ENCODE measurements at places on chromosomes 3 and 15. TPM values are rescaled to one million over a fixed set of nuclear protein-coding genes. Genes with fewer than 3 reads are reported as not detected.

Gene SENP5
- 41.8 TPM for total RNA-seq

Gene MASP1
- 24.3 TPM for total RNA-seq

DNA sequence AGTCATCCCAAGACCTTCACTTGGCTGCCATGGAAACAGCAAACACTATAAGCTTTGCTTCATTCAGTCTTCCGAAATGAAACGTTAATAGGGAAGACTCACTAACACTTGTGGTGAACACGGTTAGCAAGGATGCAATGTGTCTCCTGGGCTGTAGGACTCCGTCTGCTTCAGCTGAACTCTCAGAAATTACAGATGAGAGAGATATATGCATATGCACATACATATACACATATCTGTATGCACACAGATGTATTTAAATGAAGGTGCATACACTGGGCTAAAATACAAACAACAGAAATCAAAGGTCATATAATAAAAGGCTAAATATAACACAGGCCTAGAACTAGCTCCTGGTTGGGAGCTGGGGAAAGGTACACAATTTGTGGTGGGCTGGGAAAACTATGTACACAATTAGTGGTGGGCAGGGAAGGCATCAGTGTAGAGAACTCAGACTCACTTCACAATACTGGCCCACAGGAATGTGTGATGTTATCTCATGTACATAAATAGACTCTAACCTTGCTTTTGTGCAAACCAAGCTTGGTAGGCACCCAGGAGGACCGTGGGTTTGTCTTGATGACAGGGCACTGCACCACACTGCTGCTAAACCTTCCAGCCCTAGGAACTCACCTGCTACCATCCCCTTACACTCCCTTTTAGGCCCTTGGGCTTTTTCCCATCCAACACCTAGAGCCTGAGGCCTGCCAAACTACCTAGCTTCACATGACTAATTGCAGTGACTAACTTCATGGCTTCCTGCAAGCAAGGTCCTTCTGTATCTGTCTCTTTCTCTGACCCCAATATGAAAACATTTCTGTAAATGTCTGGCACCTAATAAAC, 873.1 kb downstream of the NSUN3 start:
- DNase-seq: peak; percentile 4
- no peak overlapping the region for H3K27ac ChIP-seq
- no peaks in the 10 kb centered on the region for H3K27me3 ChIP-seq
- no peaks in the 10 kb centered on the region for H3K4me1 ChIP-seq

- H3K4me1 ChIP-seq: no peaks in the 10 kb centered on the region
- DNase-seq: no peak
- H3K4me3 ChIP-seq: no peak overlapping the region
- peaks cover 9% of the 10 kb centered on the region for H3K36me3 ChIP-seq
Observed at GRCh38 chr15:89586651-89587050, 11.4 kb downstream of the TICRR start.

DNA sequence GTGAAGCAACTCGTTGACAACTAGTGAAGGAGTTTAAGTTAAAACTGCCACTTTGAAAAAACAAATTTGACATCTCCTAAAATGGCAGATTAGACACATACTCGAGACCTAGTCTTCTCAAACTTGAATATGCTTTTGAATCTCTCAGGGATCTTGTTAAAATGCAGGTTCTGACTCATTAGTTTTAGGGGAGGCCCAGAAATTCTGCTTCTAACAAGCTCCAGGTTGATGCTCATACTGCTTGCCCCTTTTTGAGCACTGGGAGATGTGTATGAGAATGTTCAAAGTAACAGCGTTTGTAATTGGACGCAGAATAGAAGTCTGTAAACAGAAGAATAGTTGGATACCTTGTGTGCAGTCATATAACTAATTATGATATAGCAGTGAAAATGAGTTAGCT, 1.6 kb downstream of the C3orf38 start:
- peaks cover 15% of the 10 kb centered on the region for H3K4me1 ChIP-seq
- no peak overlapping the region for H3K27ac ChIP-seq
- DNase-seq: no peak
- peak overlapping the region; percentile 93 for H3K4me3 ChIP-seq
- H3K36me3 ChIP-seq: peaks cover 11% of the 10 kb centered on the region
- H3K27me3 ChIP-seq: no peaks in the 10 kb centered on the region

Gene MEX3B
- total RNA-seq: 8.8 TPM

GRCh38 chr3:196712514-196713413, 587 bp downstream of the PIGX start:
- peak overlapping the region; percentile 94 for H3K27ac ChIP-seq
- peak; percentile 85 for DNase-seq
- H3K4me3 ChIP-seq: peak overlapping the region; percentile 98
- H3K27me3 ChIP-seq: no peaks in the 10 kb centered on the region
- no peaks in the 10 kb centered on the region for H3K36me3 ChIP-seq

Gene ZMYND10
- 54.1 TPM for total RNA-seq

DNA sequence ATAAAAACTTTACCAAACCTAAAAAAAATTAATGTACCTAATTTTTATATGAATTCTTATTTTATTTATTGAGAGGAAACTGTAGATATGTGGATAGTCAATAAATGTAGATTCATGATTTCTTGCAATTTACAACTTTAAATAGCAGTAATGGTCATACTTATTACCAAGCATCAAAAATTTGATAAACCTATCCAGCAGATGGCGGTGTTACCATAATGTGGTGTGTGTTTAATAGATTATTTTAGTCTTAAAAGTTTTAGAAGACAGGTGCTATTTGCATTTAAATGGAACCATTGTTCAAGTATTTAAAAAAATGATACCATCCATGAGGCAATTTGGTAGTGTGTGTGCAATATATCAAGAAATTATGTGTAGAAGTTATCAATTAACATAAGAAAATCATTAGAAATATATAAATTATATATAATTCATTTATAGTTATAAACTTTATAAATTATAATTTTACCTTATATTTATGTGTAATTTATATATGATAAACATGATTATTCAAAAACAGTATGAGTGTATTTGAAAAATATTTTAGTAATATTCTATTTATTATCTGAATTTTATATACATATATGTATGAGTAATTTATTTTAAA, 176.0 kb upstream of the BCHE start:
- no peak overlapping the region for H3K27ac ChIP-seq
- H3K4me1 ChIP-seq: no peaks in the 10 kb centered on the region
- H3K36me3 ChIP-seq: no peaks in the 10 kb centered on the region
- no peaks in the 10 kb centered on the region for H3K27me3 ChIP-seq
- peak; percentile 11 for DNase-seq
- H3K4me3 ChIP-seq: no peak overlapping the region

GRCh38 chr3:4029135-4029534, 229.9 kb downstream of the LRRN1 start:
- H3K4me3 ChIP-seq: no peak overlapping the region
- no peaks in the 10 kb centered on the region for H3K27me3 ChIP-seq
- no peaks in the 10 kb centered on the region for H3K36me3 ChIP-seq
- DNase-seq: no peak
- no peaks in the 10 kb centered on the region for H3K4me1 ChIP-seq

- H3K36me3 ChIP-seq: no peaks in the 10 kb centered on the region
- DNase-seq: no peak
- no peaks in the 10 kb centered on the region for H3K4me1 ChIP-seq
- no peaks in the 10 kb centered on the region for H3K27me3 ChIP-seq
- no peak overlapping the region for H3K4me3 ChIP-seq
Observed at GRCh38 chr3:16587047-16587680, 18.1 kb downstream of the DAZL start.

Gene CFAP44
- 33.1 TPM for total RNA-seq

DNA sequence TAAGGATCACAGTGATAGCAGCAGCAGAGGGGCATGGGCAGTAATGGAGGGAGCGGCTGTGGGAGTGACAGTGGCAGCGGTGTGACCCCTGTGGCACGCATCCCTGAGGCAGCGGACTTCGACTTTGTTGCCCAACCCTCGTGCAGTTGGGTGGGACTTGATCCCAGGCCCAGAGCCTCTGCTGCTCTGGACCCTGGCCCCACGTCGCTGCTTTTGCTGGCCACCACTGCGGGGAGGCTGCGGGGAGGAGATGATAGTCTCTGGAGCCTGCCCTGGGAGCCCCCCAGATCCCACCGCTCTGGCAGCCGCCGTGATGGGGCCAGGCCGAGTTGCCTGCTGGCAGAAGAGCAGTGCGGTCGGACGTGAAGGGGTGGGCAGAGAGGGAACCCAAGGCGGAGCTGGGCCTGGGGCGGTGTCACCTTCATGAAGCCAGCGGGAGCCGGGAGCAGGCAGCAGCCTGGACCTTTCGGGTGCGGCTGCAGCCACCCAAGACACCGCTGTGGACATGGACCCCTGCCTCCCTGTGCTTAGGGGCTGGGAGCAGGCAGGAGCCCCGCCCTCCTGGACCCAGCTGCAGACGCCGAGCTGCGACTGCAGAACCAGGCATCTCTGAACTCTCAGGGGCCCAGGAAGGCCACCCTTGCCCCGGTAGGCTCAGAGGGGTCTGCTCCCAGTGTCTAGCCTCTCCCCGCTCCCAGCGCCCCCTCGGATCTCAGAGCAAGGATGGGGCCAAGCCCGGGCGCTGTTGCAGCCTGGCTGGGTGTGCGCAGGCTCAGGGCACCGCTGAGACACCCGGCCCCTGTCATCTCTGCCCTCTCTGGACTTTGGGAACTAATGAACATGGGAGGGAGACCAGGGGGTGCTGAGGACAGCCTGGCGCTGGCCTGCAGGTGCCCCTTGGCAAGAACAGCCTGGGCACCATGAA, 38.3 kb downstream of the COMMD2 start:
- H3K27ac ChIP-seq: no peak overlapping the region
- DNase-seq: no peak
- no peaks in the 10 kb centered on the region for H3K27me3 ChIP-seq
- H3K4me1 ChIP-seq: no peaks in the 10 kb centered on the region
- no peak overlapping the region for H3K4me3 ChIP-seq

Data from spinal cord (tissue), 10 donors.